ENCODE measurements at places on chromosomes 1 and 21.

- DNase-seq: no peak
Observed at GRCh38 chr1:78640462-78640861, 9.2 kb upstream of the IFI44 start.

DNA sequence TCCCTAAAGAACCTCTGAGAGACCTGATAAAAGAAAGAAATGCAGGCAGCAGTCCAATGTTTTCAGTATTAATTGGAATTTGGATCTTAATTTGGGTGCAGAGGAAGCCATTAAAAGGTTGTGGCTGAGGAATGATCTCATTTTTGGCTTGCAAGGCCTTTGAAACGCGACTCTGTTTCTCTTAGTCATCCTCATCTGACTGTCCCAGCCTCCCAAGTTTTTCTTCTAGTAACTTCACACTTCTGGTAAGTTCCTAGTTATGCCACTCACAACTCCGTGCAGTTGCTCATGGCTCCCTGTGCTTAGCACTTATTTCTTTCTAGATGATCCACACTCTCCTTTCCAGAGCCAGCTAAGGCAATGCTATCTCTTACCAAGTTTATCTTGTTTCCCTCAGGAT, 147.4 kb upstream of the USP24 start:
- DNase-seq: no peak

DNA sequence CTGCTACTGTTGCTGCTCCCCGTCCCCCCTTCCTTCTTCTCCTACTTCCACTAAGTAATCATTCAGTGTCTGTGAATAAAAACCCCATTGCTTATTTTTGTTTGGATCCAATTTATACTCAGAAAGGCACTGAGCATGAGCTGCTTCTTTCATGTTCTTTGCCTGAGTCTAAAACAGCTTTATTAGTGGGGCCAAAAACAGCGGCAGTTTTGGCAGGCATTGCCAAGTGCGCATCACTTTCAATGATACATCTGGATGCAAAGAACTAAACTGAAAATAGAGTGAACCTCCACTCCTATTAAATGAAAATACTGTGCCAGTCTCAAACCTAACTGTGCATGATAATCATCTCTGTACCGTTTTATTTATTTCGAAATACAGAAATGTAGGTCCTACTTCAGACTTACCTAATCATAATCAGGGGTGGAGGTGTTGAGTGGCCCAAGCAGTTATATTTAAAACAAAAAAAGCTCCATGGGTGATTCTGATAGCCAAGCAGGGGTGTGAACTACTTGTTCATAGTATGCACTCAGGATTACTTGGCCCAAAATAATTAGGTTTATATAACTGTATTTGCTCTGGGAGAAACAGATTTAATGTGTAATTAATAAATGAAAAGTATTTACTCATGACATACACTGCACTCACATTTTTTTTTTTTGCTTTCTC, 48.4 kb downstream of the NEK7 start:
- DNase-seq: no peak

DNA sequence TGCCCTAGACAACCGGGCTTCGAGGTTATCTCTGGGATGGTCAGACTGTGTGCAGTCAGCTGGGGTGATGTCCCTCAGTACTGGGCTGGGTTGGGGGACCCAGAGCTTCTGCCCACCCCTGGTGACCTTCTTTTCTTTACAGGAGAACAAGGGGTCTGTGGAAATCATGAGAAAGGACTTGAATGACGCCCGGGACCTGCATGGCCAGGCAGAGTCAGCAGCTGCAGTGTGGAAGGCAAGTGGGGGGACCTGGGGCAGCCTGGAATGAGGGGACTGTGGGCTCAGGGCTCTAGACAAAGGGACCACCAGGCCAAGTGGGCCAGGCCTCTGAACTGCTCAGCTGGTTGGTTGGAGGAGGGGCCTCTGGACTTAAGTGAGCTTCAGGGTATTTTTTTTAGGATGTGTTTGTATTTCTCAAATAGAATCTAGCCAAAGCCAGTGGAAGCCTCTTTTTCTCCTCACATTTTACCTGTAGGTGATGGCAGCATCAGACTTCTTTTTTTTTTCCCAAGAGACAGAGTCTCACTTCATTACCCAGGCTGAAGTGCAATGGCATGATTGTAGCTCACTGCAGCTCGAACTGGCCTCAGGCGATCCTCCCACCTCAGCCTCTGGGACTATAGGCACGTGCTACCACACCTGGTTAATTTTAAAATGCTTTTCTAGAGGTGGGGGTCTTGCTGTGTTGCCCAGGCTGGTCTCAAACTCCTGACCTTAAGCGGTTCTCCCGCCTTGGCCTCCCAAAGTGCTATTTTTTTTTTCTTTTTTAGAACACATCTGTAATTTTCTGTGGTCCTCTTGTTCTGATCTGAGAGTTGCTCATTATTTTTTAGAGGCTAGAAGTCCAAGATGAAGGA, 1.9 kb downstream of the RNF187 start:
- DNase-seq: no peak

GRCh38 chr1:228085287-228085951, 2.9 kb downstream of the ARF1 start:
- DNase-seq: no peak

GRCh38 chr1:110292031-110292741, 47.0 kb upstream of the RBM15 start:
- no peak for DNase-seq

DNA sequence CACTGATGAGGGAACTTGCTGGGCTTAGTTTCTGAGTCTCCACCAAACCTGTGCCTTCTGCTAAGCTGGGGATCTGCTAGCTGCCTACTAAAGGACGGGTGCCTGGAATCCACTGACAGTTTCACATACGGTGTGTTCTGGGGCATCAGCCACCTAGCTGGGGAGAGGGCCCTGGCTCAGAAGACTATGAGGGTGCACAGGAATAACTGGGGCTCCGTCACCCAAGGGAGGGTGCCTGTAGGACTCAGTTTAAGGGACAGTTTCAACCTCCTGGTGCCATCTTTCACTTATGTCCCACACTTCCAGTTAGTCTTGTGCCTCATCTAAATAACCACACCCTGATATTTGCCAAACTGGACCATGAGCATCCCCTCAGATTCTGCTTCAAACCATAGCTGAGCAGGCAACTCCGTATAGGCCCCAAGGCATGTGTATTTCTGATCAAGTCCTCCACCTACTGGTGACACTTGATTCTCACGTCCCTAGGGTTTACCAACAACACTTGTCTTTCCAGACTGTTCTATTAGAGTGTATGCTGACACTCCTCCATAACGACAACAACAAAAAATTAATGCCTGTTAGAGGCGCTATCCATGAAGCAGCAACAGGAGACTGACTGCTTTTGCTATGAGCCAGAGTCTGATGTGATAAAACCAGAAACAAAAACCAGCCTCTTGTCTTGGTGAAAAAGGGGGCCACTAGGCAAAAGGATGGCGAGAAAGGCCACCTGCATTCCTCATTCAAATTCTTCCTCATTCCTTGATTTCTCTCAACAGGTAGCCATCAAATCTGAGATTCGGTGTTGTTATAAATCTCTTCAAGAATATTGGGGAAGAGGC, 55.0 kb upstream of the PAXBP1 start:
- DNase-seq: peak; percentile 8

DNA sequence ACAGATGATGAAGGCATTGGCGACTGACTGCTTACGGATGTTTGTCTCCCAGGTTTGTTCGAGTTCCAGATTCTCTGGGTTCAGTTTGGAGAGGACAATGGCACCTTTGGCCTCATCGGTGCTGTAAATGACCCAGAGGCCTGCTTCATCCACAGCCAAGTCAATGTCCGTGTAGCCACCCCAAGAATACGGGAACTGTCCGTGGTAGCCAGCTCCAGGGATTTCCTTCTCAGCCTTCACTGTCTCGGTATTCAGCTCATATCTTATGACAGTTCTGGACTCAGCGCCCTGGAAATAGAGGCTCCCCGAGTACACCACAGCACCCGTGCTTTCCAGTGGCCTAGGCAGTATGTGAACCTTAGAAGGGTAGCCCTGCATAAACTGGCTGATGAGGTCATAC, 14.1 kb downstream of the MYOCOS start:
- DNase-seq: no peak
